ENCODE measurements at places on chromosomes 7 and 10.

DNA sequence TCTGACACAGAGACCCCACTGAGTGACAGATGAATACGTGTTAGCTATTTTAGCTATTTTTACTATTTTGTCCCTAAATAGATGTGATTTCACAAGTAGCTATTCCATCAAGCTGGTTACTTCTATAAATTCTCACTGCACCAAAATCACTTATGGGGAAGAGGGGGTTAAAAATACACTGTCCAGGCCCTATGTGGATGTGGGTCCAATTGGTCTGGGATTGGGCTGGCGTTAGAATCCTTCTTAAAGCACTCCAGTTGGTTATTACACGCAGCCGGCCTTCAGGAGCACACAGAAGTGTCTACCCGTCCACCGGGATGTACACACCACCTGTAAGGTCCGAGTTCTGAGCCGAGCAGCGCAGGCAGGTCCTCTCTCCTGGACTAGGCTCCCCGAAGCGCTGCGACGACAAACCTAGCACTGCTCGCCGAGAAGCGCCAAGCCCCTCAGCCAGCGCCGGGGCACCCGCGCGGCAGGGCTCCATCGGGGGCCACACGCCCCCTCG lies 222.3 kb upstream of the MKLN1 start:
- DNase-seq: no peak

DNA sequence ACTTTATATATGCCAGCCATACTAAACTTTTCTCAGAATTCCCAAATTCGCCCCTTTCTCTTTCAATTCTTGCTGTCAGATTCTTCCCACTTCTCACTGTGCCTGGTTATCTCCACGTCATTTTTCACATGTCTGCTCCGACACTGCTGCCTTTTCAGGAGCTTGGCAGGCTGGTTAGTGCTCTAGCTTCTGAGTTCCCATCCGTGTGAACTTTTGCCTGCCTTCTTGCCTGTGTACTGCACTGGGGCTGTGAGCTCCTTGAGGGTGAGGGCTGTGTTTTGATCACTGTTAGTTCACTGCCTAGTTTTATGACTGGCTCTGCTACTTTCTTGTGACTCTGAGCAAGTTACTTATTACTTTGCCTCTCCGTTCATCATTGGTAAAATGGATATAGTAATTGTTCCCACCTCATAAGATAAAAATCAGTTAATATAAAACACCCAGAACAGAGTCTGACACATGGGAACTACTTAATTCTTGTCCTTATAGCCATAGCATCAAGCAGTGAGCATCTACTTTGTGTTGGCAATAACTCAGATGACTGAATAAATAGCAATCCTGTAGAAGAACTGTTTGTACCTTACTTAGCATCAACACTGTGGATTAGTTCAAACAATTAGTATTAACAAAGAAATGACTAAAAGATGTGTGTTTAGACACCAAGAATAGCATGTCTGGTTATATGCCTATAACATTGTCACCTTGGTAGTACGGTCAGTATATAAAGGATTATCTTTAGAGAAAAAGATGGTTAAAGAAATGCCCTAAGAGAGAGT lies 5.5 kb downstream of the GSTO1 start:
- DNase-seq: no peak

- no peak for DNase-seq
Measured at GRCh38 chr10:96342402-96342801, 16.4 kb downstream of the OPALIN start.

- DNase-seq: no peak
Measured at GRCh38 chr7:40516376-40516775, 381.6 kb downstream of the SUGCT start.

GRCh38 chr10:70845256-70845655 lies 29.5 kb downstream of the SGPL1 start:
- DNase-seq: no peak

DNA sequence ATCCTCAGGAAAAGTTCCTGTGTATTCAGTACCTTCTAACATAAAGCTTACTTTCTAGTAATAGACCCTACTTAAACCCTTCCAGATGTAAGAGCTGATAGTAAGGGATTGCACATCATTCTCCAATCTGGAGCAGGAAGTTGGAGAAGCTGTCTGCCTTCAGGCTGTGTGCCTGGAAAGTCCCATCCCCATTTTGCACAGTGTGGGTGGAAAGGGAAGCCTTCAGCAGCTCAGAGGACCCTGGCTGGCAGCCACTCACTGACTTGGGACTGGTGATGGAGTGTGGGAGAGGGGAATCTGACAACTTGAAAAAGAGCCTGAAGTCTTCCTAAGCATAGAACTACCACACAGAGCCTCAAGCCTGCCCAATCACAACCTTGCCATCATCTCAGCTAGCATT lies 164.1 kb upstream of the ADO start:
- no peak for DNase-seq

GRCh38 chr10:90743291-90743690 lies 114.5 kb downstream of the HTR7 start:
- no peak for DNase-seq

DNA sequence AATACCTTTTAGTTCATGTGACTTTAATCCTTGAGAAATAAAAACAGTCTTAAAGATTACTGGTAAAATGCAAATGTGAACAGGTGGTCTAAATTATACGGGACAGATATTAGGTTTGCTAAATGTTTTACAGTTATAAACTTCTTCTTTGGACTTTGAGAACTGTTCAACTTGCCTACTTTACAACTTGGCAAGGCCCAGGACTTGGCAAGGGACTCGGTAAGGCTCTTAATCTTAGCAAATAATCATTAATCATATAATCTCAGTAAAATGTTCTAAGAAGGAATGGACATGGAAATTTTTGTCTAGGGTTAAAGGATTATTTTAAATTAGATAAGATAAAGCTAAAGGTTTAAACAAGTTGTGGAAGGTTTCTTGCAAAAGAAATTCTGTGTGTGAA lies 4.8 kb upstream of the UBE2D4 start:
- no peak for DNase-seq
